Activated naive CD4-positive, alpha-beta T cell treated with anti-CD3 and anti-CD28 coated beads, Interleukin-2, amount 50 U/mL, for 16 hours (primary cell): ENCODE measurements at places on chromosomes 1 and 21.

GRCh38 chr1:99268021-99268420 is 3.7 kb downstream of the PLPPR4 start:
- no peak for DNase-seq

GRCh38 chr1:208238710-208239472 is 5.3 kb downstream of the PLXNA2 start:
- no peak for DNase-seq

- DNase-seq: no peak
Measured at GRCh38 chr1:3405974-3406867, 48.2 kb upstream of the ARHGEF16 start.

- DNase-seq: no peak
Measured at GRCh38 chr1:176880955-176881595, 283.4 kb downstream of the ASTN1 start.

- DNase-seq: no peak
Measured at GRCh38 chr1:186050360-186050759, 316.2 kb downstream of the HMCN1 start.

DNA sequence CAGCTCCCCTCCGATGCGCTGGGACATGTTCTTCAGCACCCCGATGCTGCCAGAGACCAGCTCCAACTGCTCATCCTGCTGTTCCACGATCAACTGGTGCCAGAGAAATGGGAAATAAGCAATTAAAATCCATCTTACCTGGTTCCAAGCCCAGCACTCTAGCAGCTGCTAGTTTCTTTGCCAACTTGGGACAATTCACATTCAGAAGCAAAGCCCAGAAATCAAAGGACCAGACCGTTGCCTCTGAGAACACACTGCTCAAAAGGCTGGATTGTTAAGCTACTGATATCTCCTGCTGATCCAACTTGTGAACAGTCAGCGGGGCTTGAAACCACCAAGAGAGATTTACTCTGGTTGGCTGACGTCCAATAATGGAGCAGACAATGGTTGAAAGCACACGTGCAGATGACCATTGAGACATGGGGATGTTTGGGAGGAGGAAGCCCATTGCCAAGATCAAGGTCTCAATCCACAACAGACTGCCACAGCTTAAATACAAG is 34.4 kb downstream of the STX6 start:
- DNase-seq: no peak

GRCh38 chr1:200429221-200429751 is 19.4 kb upstream of the ZNF281 start:
- DNase-seq: no peak

- DNase-seq: no peak
Measured at GRCh38 chr1:118898712-118899111, 89.4 kb downstream of the TBX15 start.

DNA sequence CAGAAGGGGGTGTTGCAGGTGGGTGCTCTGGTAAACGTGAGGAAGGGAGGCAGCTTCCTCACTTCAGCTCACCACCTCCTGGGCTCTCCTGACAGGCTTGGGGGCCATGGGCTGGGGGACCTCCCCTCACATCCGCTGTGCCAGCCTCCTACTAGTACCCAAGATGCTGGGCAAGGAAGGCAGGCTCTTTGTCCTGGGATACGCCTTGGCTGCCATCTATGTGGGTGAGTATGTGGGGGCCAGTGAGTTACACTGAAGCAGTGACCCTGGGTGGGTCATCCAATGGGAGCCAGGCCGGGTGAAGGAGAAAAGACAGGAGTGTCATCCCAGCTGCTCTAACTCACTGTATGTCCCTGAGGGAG is 5.7 kb downstream of the DCST1 start:
- DNase-seq: no peak

- DNase-seq: no peak
Measured at GRCh38 chr1:28926629-28927265, 12.4 kb downstream of the EPB41 start.

DNA sequence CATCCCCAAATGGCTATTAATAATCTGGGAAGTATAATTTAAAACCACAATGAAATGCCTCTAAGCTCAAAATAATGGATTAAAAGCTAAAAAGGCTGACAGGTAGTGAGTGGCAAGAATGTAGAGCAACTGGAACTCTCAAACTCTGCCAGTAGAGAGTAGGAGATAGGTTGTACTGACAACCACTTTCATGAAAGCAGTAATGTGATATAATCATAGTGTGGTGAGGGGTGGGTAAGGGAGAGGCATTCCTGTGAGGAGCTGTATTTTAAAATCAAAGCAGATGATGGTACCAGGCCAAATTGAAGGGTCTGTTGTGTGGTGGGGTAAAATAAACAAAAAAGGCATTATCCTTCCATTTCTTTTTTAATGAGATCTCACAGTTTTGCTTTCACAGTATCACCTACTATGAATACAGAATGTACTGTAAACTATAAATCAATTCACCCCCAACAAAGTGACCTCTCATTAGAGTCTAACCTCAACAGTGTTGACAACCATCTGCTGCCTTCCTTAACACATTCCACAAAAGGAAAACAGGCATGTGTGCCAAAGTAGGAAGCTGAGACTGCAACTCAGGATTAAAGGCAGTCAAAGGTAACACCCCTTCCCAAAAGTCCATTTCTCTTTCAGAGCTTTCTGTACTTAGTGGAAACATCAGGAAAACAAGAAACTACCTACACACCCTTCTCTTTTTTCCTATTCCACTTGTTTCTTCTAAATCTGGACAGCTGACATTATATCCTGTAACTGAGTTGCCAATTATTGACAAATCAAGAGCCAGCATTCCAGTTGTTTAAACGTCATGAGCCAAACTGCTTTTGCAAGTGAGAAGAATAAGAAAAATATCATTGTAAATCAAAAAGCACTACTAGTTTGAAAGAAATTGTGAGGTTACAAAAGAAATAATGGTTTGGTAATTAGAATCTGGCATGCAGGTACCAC is 130.8 kb downstream of the FAF1 start:
- no peak for DNase-seq

DNA sequence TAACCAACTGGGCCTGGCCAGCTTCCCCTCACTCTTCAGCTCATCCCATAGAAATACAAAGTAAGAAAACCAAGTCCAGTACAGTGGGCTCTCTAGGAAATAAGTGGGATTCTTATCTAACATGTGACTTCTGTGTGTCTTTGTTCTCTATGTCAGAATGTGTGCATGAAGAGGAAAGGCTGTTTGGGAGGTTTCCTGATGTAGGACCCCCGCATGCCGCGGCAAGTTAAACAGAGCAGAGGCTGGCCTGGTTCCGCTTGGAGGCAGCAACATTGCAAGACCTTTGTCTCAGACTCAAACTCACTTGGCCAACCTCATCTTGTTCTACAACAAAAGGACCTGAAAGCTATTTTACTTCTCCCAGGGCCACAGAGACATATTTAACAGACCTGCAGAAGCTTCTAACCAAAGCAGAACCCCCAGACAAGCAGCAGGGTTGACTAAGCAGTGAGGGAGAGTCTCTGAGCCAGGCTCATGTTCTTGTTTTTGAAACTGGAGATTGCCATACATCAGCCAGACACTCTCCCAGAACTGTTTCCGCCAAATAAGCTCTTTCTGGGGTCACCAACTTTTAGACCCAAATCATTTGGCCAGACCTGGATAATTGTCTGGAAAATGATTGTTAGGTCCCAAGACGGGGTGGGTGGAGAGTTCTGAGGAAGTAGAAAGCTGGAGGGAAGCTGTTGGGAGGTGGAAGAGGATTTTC is 6.2 kb downstream of the MTARC2 start:
- DNase-seq: no peak

GRCh38 chr1:1403653-1404052 is 3.4 kb downstream of the MRPL20 start:
- DNase-seq: no peak

GRCh38 chr1:77014073-77014788 is 147.0 kb downstream of the ST6GALNAC5 start:
- DNase-seq: no peak

DNA sequence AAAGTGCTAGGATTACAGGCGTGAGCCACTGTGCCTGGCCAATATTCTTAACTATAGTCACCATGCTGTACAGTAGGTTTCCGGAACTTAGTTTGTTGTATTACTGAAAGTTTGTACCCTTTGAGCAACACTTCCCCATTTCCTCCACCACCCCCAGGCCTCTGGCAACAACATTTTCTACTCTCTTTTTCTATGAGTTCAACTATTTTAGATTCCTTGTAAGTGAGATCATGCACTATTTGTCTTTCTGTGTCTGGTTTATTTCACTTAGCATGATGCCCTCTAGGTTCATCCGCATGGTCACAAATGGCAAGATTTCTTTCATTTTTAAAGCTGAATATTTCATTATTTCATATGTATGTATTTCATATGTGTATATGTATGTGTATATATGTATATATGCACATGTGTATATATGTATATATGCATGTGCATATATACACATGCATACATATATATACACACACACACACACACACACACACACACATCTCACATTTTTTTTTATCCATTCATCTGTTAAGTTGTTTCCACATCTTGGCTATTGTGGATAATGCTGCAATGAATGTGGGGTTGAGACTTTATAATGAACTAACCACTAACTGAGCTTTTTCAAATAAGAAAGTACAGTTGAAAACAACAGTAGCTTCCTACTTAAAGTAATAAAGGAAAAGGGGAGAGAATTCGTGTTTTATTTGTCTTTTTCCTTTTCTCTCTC is 256.8 kb upstream of the C1orf105 start:
- no peak for DNase-seq

GRCh38 chr1:194159941-194160340 is 973.5 kb upstream of the B3GALT2 start:
- no peak for DNase-seq

DNA sequence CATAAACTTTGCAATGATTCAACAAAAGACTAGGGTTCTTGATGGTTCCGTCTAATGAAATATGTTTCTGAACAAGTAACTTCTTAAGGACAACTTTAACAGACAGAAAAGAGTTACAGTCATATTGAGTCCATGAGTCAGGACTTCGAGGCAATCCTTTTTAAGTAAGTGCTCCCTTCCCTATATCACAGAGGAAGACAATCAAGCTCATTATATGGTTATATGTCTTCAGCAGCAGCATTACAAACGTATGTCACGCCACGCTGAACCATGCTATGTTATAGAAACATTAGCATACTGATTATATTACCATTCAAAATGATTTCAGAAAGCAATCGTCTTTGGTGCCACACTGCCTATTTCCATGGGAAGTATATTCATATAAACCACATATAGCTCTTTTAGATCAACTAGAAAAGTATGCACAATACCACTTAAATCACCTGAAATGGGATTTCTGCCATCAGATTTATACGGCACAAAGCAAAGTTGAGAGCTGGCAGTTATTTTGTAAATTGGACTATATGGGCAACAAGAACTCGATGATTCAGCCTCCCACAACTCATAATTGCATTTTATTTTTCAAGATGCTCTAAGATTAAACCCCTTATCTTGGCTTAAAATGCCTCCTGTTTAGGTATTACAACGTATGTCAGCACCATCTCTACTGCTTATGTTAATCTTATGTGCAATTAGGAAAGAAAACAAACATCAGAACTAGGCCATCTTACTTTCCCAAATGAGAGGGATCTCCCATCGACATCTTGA is 111.3 kb upstream of the SAMSN1 start:
- DNase-seq: no peak

- DNase-seq: no peak
Measured at GRCh38 chr21:44084496-44085241, 22.5 kb upstream of the PWP2 start.

GRCh38 chr1:200654660-200655059 is 15.0 kb downstream of the DDX59 start:
- DNase-seq: no peak

DNA sequence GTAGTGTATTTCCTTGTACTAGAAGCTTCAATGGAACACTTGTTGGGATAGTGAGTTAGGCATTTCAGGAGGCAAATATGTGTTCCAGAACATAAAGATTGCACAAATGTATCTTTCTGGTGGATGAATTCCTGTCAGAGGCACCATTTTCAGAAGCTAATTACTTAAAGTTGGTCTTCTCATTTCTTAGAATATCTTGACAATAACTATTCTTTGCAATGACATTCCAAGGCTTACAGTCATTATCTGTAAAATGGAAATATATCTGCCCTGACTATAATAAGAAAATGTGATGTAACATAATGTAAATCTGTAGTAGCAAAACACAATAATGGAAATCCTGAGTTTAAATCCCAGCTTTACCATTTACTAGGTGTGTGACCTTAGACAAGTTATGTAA is 2.7 kb downstream of the VCAM1 start:
- DNase-seq: no peak

GRCh38 chr1:216306830-216307229 is 116.4 kb downstream of the USH2A start:
- no peak for DNase-seq

DNA sequence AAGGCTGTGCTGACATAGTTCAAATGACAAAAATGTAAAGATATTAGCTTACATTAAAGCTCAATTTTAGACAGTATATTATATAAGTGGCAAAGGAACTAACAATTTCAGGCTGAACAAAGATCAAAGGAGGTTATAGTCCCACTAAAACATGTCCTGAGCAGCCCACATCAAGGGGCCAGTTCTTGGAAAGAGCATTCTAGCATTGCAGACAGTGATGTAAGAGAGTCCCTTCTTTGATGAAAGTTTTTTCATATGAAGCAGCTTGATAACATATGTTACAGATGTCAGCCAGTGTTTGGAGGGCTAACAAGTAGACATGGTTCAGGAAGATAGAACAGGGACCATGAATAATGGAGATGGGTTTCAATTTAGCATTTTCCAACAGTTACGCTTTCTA is 301.7 kb downstream of the NTNG1 start:
- DNase-seq: no peak

DNA sequence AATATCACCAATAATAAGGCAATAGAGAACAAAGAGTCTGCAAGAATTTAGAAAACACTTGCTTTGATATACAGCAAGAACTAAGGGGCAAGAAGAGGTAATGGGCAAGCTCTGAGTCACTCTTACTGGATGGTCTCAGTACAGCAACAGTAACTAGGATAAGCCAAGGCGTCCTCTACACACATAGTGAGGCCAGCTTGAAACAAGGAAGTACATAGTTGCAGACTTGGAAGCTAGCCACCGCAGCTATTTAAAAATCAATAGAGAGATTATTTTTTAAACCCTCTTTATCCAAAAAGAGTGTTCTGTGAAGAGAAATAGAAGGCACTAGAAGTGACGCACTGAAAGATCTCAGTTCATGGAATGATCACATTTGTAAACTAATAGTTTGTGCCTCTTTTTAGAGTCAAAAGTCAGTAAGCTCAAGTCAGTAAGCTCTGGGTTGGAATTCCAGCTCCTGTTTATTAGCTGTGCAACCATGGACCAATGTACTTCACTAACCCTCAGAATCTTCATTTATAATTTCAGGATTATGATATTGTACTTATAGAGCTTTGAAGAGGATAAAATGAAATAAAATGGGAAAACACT is 118.6 kb downstream of the AKT3 start:
- no peak for DNase-seq

- no peak for DNase-seq
Measured at GRCh38 chr1:6392809-6393399, 663 bp downstream of the ACOT7 start.
